ENCODE measurements at places on chromosomes 2 and 18.

DNA sequence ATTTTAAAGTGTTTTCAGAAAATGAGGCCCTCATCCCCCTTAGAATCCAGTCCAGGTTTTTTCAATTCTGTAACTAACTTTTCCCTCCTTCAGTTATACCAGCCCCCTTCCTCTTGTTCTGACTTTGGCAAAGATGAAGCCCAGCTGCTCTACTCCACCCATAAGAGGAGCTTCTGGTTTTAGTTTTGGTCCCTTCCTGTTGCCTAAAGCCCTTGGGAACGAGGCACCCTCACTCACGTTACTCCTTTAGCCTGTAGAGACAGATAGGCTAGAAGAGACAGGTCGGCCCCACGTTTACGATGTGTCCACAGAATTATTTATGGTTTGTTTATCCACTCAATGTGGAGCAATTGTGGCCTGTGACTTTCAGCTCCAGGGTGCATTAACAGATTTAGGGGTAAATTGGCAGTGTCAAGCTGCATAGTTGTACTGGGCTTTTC is 454.2 kb upstream of the TNP1 start:
- no peak for DNase-seq

GRCh38 chr18:76613053-76613754 is 118.2 kb upstream of the ZNF516 start:
- no peak for DNase-seq

DNA sequence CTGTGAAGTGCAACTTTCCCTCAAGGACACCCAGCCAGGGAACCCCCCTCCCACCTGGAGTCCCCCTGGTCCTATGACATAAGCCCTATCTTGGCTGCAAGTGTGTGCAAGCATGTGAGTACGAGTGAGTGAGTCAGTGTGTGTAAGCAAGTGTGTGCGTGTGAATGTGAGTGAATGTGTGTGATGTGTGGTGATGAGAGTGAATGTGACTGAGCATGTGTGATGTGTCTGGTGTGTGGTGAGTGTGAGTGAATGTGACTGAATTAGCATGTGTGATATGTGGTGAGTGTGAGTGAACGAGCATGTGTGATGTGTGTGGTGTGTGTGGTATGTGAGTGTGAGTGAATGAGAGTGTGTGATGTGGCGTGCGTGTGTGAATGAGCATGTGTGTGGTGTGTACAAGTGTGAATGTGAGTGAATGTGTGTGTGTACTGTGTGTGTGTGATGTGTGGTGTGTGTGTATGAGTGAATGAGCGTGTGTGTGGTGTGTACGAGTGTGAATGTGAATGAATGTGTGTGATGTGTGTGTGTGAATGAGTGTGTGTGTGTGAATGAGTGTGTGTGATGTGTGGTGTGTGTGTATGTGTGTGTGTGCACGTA is 68.8 kb upstream of the SMAD7 start:
- no peak for DNase-seq

DNA sequence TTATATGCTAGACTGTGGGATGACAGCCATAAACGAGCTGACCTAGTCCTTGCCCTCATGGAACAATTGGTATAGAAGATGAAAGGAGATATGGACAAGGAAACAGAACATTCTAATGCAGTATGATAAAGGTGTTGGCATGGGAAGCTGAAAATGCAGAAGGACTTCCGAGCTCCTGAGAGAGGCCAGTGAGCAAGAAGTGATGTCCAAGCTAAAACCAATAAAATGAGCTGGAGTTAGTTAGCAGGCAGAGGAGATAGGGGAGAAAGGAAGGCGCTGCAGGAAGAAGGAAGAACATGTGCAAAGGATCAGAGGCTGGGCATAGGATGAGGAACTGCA is 64.5 kb downstream of the BOD1L2 start:
- DNase-seq: no peak

DNA sequence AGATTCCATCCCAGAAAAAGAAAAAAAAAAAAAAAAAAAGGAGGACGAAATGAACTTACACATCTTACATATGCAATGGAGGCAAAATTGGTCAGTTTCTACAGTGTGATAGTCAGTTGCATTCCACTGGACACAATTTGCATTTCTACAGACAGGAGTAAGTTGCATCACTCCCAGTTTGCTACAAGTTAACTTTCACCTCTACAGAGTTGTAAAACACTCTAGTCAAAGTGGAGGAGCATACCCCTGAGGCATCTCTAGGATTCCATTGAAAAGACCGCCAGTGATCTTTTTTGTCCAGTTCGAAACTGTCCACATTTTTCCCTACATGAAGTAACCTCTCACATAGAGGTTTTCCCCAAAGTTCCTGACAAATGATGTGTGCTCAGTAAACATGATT is 202.8 kb downstream of the VAPA start:
- DNase-seq: no peak

- DNase-seq: no peak
These were observed 29.0 kb upstream of the DARS1 start for GRCh38 chr2:136014411-136014810.

- peak; percentile 56 for DNase-seq
These were observed 101.4 kb downstream of the NFATC1 start for GRCh38 chr18:79496978-79497637.

GRCh38 chr2:215429424-215429823 is 6.4 kb downstream of the FN1 start:
- peak; percentile 26 for DNase-seq

DNA sequence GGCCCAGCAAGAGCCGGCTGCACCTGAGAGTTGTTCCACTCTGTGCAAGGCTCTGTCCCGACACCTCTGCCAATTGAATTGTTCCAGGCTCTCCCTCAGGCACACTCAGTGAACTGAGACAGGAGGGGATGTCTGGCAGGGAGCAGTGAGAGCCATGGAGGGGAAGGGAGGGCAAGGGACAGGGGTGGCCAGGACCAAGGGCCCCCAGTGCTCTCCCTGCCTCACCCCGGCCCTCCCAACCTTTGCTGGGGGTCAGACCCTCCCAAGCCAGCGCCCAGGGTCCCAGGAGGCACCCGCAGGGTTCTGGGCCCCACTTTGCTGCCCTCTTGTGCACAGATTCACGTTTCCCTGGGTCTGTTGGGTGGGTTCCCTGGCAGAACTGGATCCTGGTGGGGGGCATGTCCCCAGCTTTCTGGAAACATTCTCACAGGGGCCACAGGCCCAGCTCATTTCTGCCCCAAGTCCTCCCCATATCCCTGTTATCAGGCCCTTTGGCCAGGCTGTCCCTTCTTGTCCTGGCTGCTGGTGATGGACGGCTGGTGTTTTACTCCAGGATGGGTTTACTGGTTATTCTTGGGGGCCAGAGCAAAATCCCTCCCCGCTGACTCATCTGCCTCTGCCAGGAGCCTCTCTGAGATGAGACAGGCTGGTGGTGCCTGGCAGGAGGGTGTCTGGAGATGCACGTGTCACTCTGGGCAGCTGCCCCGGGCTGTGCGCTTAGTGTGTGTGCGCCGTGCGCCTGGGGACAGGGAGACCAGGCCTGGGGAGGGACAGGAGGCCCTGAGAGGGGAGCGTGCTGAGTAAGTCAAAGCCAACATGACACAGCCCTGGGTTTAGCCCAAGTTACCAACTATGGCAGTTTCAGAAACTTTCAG is 136.5 kb upstream of the CTDP1 start:
- no peak for DNase-seq

Data from fibroblast of the aortic adventitia (primary cell).